ENCODE measurements at places on chromosomes 2 and 18.

GRCh38 chr18:41378598-41378997 lies 576.4 kb upstream of the PIK3C3 start:
- peak; percentile 87 for DNase-seq

- DNase-seq, result peak; percentile 20
Measured at GRCh38 chr2:132757676-132758075, 87.7 kb upstream of the LYPD1 start.

DNA sequence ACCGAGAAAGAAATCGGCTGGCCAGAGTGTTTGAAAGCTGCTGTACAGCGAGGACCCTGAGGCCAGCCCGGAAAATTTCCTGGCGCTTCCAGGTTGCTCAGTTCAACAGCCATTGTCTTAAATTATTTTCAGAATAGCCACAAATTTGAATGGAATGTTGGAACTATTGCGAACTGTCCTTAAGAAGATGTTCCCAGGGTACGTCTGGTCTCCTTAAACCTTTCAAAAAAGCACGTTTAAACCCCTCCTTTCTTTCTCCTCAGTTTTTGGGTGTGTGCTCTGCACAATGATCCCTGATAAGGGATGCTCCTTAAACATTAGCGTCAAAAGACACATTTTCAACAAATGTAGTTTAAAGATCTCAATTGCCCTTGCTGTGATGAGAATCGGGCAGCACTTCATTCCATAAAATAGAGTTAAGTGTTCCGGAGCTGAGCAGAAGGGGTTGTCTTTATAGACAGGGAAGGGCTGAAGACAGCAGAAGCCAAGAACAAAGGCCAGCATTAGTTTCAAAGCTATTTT lies 14.5 kb upstream of the LPIN2 start:
- no peak for DNase-seq

GRCh38 chr18:73768043-73768442 lies 379.6 kb downstream of the FBXO15 start:
- DNase-seq, result no peak

GRCh38 chr18:67517444-67517765 lies 885 bp upstream of the DSEL start:
- DNase-seq, result no peak

DNA sequence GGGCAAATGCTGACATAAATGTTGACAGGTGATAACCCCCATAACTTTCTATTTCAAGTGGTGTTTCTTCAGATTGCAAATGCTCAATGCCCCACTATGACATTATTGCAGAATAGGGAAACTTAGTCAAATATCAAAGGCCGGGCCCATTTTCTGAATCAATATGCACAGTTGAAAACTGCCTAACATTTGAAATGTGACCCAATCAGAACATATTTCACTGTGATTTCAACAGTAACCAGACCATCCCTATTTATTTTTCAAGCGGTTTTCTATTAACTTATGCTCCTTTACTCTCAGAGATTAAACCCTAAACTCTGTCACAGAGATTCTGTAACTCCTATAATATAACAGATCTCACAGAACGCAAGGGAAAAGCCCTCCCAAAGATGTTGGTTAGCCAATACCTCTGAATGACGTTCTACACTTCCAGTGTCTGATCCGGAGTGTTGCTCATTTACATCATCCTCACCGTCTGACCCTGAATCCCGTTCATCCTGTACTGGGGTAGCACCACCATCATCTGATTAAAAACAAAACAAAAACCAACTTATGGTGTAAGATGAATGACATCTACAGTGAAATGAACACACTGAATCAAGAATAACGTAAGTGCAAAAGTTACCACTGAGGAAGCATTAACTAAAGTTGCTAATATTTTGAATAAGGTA lies 2.9 kb downstream of the IWS1 start:
- DNase-seq, result no peak

- DNase-seq, result no peak
Measured at GRCh38 chr18:59539108-59539507, 158.1 kb downstream of the CCBE1 start.

- DNase-seq, result peak; percentile 50
Measured at GRCh38 chr2:236794176-236794957, 224.7 kb downstream of the ACKR3 start.

- peak; percentile 93 for DNase-seq
Measured at GRCh38 chr2:240586198-240586918, at the start of gene CAPN10. CAPN10 (plus strand) TSS chr2:240586734; CDS start chr2:240586912, 178 bp downstream.

GRCh38 chr2:54274781-54275242 lies 18.8 kb upstream of the TSPYL6 start:
- peak; percentile 87 for DNase-seq

DNA sequence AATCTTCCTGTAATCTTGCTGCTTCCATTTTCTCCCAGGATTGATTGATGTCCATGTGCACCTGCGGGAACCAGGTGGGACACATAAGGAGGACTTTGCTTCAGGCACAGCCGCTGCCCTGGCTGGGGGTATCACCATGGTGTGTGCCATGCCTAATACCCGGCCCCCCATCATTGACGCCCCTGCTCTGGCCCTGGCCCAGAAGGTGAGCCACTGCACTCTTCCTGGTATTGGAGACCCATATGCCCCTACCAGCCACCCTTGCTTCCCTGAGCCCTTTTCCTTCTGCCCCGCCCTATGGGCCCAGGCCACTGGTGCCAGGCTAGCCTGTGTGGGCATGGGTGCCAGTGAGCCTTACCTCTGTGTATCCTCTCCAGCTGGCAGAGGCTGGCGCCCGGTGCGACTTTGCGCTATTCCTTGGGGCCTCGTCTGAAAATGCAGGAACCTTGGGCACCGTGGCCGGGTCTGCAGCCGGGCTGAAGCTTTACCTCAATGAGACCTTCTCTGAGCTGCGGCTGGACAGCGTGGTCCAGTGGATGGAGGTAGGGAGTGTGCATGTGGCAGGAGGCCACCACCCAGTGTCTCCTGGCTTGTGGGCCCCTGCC lies 20.3 kb downstream of the CAD start:
- no peak for DNase-seq

DNA sequence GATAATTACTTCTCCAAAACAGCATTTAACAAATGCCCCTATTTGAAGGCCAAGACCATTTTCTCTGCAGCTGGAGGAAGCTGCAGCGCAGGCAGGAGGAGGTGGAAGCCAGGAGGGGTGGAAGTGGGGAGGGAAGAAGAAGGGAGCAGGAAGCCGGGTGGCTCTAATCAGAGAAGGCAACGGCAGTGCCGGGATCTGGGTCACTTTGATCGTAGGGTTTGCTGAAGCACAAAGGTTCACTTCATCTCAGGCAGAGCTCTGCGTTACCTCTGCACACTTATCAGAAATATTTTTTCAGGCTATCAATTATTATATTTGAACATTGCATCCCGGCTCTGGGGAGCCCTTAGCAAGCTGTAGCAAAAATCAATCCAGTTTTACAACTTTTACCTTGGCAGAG lies 315.8 kb upstream of the POU3F3 start:
- DNase-seq, result no peak

- DNase-seq, result no peak
Measured at GRCh38 chr2:143645921-143646645, 516.9 kb downstream of the ARHGAP15 start.

DNA sequence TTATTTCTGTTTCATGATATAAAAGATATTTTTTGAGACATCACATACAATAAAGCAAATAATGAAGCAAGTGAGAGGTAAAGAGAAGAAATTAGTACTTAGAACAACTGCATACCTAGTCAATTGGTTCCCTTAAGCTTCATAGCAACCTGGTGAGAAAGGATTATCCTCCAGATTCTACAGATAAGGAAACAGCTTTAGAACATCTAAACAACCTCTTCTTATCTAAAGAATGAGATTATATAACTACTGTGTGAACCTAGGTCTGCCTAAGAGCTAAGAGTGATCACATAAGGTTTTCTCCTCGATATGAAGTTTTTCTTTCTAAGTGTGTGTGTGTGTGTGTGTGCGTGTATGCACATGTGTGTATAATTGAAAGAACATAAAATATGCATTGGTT lies 265.1 kb downstream of the NOL4 start:
- DNase-seq, result no peak

GRCh38 chr2:74944987-74945787 lies 13.3 kb upstream of the POLE4 start:
- DNase-seq, result peak; percentile 80

DNA sequence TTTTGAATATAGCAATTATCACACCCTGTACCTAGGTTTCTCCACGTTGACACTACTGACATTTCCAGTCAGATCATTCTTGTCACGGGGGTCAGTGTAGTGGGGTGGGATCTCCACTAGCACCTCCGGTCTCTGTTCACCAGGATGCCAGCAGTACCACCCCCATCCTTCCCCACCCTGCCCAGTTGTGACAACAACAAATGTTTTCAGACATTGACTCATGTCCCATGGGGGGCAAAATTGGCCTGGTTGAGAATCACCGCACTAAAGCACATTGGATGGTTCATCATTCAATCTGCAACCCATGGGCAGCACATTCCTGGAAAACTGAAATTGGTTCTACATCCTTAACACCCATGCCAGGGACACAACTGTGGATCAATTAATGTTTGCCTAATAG lies 32.3 kb downstream of the FEZ2 start:
- DNase-seq, result no peak

DNA sequence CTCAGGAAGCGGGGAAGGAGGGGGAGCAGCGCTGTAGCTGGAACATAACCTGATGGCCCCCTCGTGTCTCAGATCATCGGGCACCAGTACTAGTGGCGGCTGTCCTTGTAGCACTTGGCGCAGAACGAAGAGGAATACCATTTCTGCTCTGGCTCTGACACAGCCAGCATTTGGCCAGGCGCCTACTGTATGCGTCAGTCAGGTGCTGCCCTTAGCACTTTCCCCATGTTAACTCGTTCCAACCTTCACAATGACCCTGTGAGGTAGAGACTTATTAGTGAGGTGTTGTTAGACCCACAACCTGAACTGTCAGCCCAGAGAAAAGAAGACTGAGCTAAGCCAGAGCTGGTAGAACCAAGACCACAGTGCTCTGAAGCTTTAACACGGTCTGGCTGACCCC lies 47.7 kb upstream of the EML6 start:
- no peak for DNase-seq

DNA sequence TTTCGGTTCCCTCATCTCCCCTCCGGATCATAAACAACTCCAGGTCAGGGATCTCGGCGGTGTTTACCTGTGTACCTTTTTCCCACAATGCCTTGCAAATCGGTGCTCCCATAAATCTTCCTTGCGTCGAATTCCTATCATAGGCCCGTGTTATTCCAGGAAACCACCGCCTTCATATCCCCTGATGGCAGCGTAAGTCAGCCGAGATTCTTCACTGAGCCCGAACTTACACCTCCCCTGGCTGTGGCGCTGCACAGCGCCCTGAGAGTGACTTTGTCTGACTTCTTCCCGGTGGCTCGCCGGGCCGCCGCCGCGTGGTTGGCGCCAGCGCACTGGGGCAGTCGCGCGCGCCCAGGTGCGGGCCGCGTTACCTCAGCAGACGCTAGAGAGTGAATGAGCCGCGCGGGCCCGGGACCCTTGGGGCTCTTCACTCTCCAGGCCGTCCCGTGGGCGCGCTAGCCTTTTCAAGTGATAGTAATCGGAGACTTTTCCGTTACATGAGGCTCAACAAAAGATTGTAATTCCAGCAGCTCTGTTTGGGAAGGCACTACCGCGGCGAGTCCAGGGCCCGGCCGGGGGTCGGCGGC lies 101.6 kb downstream of the SPTBN1 start:
- DNase-seq, result peak; percentile 36

GRCh38 chr2:106577255-106577651 lies 90.1 kb downstream of the CD8B2 start:
- no peak for DNase-seq

- no peak for DNase-seq
Measured at GRCh38 chr2:115771516-115771915, 1329.1 kb downstream of the DPP10 start.

GRCh38 chr2:112032224-112032586 lies 22.9 kb upstream of the TMEM87B start:
- DNase-seq, result peak; percentile 41

DNA sequence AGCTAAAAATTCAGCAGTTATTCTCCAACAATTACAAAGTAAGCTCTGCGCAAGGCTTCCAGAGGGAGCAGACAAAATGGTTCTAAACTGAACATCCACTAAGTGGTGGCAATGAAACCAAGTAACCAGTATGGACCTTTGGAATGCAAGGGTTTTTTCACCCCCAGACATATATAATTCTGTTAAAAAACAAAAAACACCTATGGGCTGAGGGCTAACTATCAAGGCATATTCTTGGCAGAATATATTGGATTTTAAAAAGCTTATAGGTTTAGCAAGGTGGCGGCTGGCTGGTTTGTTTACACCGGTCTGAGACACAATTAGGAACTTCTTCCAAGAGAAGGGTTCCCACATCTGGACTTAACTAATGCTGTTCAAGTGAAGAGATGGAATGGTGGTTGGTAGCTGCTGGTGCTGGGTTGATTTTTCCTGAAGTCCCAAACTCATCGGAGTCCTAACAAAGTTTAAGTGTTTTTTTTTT lies 2.8 kb downstream of the ZFP36L2 start:
- peak; percentile 63 for DNase-seq

DNA sequence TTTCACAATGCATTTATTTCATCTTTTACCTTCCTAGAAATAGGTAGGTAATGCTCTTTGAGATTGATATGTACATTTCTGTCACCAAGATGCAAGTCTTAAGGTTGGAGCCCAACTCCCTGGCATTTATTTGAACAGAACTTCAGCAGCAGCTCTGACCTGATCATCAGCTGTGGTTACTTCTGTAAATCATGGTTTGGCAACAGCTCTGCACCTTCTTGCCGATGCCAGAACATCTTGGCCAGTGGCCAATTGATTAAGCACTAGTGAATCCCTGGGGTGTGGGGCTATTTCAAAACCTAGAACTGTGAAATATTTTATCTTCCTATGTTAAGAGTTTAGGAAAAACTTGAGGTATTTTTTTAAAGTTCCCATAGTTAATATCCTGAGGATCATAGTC lies 124.8 kb upstream of the NYAP2 start:
- peak; percentile 21 for DNase-seq

GRCh38 chr18:35502052-35502451 lies 4.3 kb upstream of the INO80C start:
- DNase-seq, result no peak

GRCh38 chr2:134200036-134200618 lies 53.7 kb upstream of the MGAT5 start:
- DNase-seq, result no peak

GRCh38 chr18:46622451-46622850 lies 34.6 kb downstream of the LOXHD1 start:
- DNase-seq, result no peak

GRCh38 chr2:102473631-102474030 lies 605 bp downstream of the SLC9A4 start:
- no peak for DNase-seq

GRCh38 chr2:16625201-16625729 lies 40.4 kb downstream of the CYRIA start:
- no peak for DNase-seq

- DNase-seq, result no peak
Measured at GRCh38 chr18:48186131-48186766, 222.9 kb downstream of the ZBTB7C start.

DNA sequence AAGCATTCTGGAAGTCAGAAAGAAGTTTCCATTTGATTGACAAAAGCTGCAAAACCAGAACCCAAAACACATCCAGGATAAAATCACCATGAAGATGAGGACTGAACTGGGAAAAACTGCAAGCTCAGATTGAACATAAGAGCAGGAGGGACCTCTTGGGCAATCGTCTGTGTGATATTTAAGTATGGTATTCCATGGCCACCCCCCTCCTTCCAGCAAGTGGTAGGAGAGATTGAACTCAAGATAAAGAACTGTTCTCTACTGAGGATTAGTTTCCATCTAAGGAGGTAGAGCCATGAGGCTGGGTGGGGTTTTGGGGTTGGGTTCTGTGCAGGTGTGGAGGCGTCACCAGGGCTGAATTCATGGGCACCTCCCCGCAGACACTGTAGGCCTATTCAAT lies 251.1 kb downstream of the NCKAP5 start:
- no peak for DNase-seq

GRCh38 chr2:72173640-72174321 lies 26.1 kb upstream of the CYP26B1 start:
- no peak for DNase-seq

Measured in fibroblast of lung (primary cell).